Activated CD4-positive, alpha-beta T cell treated with anti-CD3 and anti-CD28 coated beads, Interleukin-2, amount 50 U/mL, for 4 hours (primary cell): ENCODE measurements at places on chromosomes 6 and 20.

GRCh38 chr20:22241609-22242008 lies 342.8 kb downstream of the FOXA2 start:
- no peak for DNase-seq

- no peak for DNase-seq
Measured at GRCh38 chr6:40817369-40817768, 221.7 kb downstream of the UNC5CL start.

- DNase-seq: no peak
Measured at GRCh38 chr6:16849280-16849987, 88.2 kb upstream of the ATXN1 start.

- no peak for DNase-seq
Measured at GRCh38 chr20:62449951-62450691, 22.8 kb upstream of the RBBP8NL start.

GRCh38 chr6:35972471-35973367 lies 51.7 kb downstream of the SLC26A8 start:
- no peak for DNase-seq

GRCh38 chr20:54107600-54108325 lies 37.4 kb upstream of the BCAS1 start:
- no peak for DNase-seq

- DNase-seq: peak; percentile 63
Measured at GRCh38 chr6:142946924-142947713, 2.1 kb upstream of the HIVEP2 start.

DNA sequence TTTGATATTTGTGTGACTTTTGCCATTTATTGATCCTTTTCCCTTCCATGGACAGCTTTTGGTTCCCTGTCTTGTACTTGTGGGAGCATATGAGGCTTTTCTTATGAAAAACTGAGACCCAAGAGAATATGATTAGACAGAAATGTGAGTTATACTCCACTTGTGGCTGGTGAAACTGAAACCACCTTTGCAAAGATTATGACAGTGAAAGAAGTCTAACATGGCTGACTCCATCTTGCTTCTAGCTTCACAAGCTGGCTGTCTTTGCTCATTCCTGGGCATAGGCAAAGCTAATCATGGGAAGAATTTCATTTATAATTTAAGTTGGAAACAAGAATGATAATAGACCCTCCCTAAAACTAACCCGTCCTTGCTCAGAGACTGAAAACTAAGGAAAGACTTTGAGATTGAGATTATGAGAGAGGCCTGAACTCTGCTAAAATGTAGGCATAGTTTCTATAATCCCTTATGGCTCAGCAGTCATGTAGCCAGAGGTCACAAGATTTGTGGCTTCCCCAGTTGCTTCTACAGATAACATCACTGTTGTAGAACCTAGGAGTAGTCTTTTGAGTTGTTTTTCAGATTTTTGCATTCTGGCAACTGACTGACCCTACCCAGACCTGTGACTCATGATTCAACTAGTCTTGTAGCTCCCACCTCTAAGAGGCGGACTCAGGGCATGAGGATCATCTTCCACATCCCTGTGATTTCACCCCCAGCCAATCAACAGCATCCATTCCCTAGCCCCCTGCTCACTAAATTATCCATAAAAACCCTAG lies 50.9 kb upstream of the CD2AP start:
- no peak for DNase-seq

DNA sequence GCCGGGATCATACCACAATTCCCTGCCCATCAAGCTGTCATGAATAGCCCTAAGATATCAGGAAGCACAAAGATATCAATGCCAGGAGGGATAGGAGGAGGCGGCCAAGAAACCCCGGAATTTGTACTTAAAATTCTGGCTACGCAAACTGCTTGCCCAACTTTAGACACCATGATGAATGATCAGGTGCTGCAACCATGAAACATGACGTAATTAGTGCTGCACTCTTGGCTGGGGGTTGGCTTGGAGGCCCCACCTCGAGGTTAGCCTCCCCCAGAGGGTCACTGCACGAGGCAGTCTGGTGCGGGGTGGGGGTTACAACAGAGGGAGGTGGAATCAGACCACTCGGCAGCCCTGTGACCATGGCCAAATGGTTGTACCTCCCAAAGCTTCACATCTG lies 8.9 kb downstream of the SIRPA start:
- no peak for DNase-seq

GRCh38 chr6:62492192-62492822 lies 206.3 kb upstream of the KHDRBS2 start:
- no peak for DNase-seq

GRCh38 chr6:165249808-165250207 lies 59.6 kb downstream of the C6orf118 start:
- DNase-seq: no peak

- no peak for DNase-seq
Measured at GRCh38 chr20:11850901-11851300, 66.8 kb upstream of the BTBD3 start.

GRCh38 chr20:43650997-43651525 lies 15.9 kb upstream of the MYBL2 start:
- no peak for DNase-seq

GRCh38 chr20:10733122-10733521 lies 59.3 kb upstream of the JAG1 start:
- DNase-seq: no peak

DNA sequence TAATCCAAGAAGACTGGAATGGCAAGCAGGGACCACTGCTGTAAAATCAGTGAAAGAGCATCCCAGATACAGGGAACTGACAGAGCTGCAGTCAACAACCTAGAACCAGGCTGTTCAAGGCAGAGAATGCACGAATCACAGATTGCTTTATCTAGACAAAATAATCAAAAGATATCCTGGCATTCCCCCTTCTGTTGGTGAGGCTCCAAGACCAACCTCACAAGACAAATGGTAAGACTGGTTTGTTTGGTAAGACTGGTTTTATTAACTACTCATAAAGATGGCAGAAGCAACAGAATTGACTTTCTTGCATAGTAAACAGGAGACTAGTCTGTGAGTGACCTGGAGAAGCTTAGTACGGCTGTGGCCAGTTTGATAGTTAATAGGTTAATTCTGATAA lies 88.8 kb upstream of the AHI1 start:
- DNase-seq: no peak

- DNase-seq: no peak
Measured at GRCh38 chr6:111406200-111406721, 76.8 kb downstream of the REV3L start.

DNA sequence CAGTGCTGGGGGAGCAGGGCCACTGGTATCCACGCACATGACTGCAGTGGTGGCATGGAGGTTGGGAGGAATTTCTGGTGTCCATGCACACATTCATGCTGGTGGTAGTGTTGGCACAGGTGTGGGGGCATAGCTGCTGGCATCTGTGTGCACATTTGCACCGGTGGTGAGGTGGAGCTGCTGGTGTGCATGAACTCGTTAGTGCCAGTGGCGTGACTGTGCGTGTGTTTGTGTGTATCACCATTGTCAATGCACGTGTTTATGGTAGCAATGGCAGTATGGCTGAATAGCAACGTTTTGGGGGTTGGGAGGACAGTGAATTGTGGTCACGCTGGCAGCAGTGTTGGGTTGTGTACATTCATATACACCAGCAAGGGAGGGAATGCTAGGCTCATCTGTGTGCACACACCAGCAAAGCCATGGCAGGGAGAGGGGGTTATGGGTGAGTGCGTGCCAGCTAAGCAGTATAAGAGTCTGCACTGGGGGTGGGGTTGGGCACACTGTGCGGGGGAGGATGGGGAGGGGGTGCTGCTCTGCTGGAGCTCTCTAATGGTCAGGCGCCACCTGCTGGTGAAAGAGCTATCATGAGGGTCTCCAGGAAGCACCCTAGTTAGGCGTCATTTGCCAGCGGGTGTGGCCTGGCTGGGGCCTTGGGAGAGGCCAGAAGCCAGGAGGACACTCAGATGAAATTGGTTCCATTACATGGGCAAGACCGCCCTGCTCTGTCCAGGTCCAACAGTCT lies 626.1 kb upstream of the ID4 start:
- no peak for DNase-seq

DNA sequence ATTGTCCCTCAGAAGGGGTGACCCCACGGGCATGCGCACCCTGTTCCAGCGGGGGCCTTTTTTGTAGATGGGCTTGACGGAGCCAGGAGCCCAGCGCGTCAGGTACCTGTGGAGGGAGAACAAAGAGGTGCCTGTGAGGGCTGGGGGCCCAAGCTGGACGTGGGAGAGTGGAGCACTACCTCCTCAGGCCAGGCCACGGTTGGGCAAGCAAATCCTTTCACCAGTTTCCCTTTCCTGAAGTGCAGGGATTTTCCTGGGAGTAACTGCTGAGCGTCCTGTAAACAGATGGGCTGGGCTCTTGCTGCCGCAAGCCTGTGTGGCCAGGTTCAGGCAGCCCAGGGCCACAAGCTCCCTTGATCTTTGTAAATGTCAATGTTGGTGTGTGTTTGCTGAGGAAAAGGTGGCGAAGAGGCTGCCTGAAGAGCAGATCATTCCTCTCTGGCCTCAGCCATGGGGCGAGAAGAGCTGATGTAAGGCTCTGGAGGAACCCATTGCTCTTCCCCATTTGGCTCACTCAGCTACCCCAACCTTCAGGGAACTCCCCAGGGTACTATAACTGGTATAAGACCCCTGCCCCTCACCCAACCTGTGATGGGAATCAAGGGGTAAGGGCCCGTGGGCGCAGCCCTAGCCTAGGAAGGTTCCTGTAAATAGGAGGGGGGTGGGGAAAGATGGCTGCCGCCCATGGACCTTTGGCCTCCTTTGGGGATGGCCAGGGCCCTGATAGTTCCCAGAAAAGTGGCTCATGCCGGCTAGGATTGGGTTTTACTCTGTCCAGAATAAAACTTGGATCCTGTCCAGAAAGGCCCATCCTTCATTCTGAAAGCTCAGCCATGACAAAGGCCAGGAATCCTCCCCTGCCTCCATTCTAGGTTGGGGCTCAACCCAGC lies 15.5 kb downstream of the MRPS18A start:
- DNase-seq: no peak

GRCh38 chr6:107727096-107727757 lies 96.9 kb downstream of the SCML4 start:
- no peak for DNase-seq
